ENCODE measurements at places on chromosomes 5 and 9.

DNA sequence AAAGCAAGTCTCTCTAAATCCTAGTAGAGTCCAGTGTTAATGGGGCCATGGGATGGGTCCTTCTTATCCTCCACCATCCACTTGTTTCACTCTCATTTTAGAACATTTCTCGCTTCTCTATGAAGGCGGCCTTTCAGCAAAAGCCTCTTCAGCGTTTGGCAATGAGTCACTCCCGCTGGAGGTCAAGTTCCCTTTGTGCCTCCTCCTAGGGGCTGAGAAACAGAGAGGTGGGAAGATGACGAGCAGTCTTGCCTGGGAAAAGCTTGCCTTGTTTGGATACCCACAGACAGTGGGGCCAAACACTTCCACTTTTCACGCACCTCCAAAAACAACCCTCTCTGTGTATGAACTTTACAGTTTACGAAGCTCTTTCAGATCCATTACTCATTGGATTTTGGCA, 168.8 kb downstream of the GABBR2 start:
- DNase-seq, result no peak

DNA sequence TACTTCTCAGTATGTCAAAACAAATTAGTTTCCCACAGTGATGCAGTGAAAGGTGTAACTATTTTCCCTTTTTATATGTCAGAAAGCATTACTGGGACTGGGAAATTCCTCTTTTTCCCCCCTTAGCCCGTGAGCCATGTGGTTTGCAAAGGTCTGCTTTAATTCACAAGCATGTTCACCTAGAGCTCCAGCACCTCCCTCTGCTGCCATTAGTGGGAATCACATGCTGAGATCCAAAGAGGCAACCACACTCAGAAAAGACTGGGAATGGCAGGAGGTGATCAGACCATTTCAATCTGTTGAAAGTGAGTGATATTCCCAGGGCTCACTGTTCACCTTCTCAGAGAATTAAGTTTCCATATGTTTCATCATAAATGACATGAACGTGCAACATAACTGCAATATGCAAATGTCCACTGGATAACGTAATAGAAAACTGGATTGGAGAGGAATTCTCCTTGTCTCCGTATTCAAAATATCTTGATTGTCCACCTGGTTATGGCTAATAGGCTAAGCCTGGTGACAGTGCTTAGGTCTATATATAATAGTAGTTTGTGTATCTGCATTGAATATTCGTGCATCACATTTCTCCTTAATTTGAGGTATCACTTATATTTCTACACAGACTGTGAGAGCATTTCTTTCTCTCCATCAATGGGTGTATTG, 703.5 kb upstream of the WWC1 start:
- DNase-seq, result no peak

GRCh38 chr9:1404940-1405339, 354.8 kb downstream of the DMRT2 start:
- DNase-seq, result no peak

GRCh38 chr9:4079906-4080305, 220.0 kb downstream of the GLIS3 start:
- DNase-seq, result no peak

DNA sequence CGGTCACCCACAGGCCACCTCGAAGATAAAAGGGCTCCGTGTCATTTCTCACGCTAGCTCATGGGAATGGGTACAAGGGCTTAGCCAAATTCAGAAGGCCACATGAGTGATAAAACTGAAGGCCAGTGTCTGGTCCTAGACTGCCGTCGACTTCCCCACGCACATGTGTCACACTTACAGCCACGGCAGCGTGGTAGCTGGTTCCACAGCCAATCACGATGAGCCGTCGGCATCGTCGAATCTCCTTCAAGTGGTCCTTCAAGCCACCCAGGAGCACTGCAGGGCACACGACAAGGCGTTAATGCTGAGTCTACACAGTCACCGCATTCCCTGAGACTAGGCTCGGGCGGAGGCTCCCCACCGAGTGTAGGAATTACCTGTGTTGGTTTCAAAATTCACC, 24.7 kb upstream of the MAPK9 start:
- DNase-seq, result no peak

- no peak for DNase-seq
These were observed 473.1 kb downstream of the NR2F1-AS1 start for GRCh38 chr5:93107805-93108520.

- peak; percentile 38 for DNase-seq
These were observed 61.3 kb downstream of the RAPGEF1 start for GRCh38 chr9:131678499-131679111.

GRCh38 chr5:109347252-109347888, 62.4 kb downstream of the PJA2 start:
- DNase-seq, result peak; percentile 2

- DNase-seq, result no peak
These were observed 4.4 kb upstream of the SPTLC1 start for GRCh38 chr9:92119586-92119985.

DNA sequence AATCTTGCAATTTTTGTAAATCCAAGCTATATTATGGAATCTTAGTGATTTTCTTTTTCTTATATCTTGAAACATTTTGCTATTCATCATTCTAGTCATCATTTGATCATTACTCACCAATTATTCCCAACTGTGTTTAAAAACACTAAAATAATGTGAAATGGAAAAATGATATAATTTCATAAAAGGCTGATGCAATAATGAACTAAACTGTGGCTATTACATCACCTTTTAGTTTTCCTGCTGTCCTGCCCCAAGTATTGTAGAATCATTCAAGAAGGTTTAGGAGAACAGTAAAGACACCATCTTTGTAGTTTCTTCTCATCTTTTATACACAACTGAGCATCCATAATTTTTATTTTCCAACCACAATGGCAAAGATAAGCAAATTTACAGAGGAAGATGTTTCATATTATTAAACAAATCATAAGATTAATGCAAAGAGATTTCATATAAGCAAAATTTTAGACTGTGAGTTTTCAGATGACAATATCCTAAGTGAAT, 431.0 kb upstream of the SLC30A5 start:
- DNase-seq, result no peak

DNA sequence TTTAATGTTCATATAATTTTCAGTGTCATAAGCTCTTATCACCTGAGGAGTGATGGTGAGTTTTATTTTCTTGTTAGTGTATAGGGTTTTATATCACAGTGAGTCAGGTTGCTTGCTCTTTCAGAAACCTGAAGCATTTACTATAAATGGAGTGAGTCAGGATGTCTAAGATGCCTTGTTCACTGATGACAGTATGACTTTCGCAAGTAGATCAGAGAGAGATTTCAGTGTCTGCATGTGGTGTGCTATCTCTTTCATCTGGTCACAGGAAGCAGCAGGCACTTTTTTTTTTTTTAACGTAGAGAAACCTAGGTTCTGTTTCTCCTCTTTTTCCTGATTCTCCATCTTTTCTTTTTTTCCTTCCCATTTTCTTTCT, 237.1 kb downstream of the DMRTA1 start:
- DNase-seq, result no peak

DNA sequence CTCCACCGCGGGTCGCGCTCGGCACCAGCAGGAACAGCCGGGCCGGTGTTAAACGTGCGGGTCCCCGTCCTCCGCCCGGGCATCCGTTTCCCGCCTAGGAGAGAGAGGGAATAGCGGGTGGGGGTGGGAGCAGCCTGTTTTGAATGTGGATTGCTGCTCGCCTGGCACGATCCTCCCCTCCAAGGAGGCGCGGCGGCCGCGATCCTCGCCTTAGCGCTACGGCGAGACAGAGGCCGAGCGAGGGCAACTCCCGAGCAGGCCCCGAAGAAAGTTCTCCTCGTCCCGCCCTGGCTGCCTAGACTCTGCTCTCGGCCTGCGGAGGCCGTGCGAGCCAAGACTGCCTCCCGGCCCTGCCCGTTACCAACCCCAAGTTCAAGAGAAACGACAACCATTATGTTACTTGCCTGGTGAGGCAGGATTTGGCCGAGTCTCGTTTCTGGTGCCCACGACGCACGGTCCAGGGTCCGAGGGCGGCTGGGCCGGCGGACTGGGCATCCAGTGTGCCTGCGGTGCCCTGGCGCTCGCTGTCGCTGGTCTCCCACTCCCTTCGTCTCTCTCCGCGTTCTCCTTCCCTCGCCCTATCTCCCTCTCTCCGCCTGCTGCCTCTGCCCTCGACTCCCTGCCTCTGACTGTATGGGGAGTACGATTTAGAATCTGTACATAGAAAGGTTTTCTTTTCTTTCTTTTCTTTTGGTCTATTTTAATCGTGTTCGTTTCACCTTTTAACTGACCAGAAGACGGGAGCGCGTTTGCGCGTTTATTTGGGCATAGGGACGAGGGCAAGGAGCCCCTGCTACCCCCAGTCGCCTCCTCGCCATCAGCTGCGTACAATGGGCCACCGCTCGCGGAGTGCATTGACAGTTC, 724 bp downstream of the NR2F1-AS1 start:
- DNase-seq, result no peak

GRCh38 chr9:97445119-97445701, 33.3 kb downstream of the TDRD7 start:
- no peak for DNase-seq

DNA sequence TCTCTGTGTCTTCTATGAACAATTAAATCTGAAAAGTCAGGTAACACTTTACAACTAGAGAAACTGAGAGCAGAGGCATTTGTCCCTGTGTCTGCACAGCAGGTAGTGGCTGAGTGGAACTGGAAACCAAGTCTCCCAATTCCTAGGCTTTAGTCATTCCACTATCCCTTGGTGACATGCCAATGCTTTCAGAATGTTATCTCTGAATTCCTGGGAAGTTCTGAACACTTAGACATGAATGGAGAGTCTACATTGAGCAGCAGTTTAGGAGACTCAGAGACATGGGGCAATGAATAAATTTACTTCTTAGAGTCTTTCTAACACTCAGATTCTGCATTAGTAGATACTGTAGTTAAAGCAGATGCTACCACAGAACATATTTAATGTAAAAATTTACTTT, 94.8 kb upstream of the APC start:
- no peak for DNase-seq

- no peak for DNase-seq
These were observed 24.0 kb downstream of the NNT start for GRCh38 chr5:43627028-43627427.

GRCh38 chr5:148905541-148905940, 79.1 kb downstream of the ADRB2 start:
- DNase-seq, result no peak

GRCh38 chr5:172559004-172559932, 81.8 kb upstream of the NEURL1B start:
- no peak for DNase-seq

DNA sequence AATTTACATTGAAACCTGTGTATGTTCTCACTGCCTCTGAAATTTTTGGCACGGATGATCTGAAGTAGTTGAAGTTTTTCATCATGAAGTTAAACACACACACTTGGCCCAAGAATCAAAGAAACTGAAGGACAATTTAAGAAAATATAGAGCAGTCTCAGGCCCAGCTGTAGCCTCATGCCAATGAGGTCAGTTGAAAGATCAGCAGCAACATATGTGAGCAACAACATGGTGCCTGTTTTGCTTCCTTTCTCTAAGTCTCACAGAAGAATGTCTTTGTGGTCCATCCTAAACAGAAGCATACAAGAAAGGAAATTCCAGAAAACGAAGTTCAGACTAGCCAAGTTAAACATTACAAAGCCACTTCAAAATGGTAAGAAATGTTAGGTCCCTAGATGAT, 1737.2 kb downstream of the MAT2B start:
- DNase-seq, result no peak

GRCh38 chr5:154215571-154216325, 25.2 kb downstream of the GALNT10 start:
- no peak for DNase-seq

GRCh38 chr9:97830884-97831829, 21.9 kb upstream of the FOXE1 start:
- no peak for DNase-seq

- no peak for DNase-seq
These were observed 242.9 kb upstream of the FTMT start for GRCh38 chr5:121608826-121609225.

- peak; percentile 87 for DNase-seq
These were observed at the start of gene SREK1 for GRCh38 chr5:66144074-66144833. Gene SREK1 (plus strand): TSS chr5:66144300. CDS start chr5:66144377, 77 bp downstream.

GRCh38 chr5:10195301-10195700, 54.4 kb downstream of the ATPSCKMT start:
- no peak for DNase-seq

DNA sequence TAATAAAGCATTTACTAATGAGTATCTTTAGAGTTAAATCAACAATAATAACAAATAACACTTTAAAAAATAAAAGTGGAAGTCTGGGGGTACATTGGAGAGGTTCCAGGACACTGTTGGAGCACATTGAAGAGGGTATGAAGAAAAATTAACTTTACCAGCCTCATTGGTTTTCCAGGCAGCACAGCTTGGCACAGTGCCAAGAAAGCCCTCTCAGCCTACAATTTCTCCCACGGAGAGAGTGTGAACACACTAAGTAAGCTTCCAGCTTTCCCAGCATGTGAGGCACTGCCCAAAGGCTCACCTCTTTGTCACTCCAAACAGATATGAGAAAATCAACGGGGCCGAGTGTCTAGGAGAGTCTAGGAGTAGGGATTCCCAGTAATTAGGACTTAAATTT, 1912.8 kb upstream of the NUDT12 start:
- DNase-seq, result no peak

- DNase-seq, result no peak
These were observed 380.0 kb downstream of the ANXA1 start for GRCh38 chr9:73531658-73532057.

DNA sequence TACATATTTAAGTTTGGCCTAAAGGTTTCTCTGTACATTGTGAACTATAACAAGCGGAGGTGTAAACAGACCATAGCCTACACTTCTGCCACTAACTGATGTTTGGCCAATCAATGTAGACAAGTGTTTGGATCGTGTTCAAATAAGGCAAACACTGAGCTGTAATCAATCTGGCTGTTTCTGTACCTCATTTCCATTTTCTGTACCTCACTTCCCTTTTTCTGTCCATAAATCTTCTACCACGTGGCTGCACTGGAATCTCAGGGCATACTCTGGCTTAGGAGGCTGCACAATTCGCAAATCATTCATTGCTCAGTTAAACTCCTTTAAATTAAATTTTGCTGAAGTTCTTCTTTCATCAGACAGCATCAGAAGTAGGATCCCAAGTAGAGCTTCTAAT, 140.9 kb downstream of the SLC25A46 start:
- DNase-seq, result no peak

DNA sequence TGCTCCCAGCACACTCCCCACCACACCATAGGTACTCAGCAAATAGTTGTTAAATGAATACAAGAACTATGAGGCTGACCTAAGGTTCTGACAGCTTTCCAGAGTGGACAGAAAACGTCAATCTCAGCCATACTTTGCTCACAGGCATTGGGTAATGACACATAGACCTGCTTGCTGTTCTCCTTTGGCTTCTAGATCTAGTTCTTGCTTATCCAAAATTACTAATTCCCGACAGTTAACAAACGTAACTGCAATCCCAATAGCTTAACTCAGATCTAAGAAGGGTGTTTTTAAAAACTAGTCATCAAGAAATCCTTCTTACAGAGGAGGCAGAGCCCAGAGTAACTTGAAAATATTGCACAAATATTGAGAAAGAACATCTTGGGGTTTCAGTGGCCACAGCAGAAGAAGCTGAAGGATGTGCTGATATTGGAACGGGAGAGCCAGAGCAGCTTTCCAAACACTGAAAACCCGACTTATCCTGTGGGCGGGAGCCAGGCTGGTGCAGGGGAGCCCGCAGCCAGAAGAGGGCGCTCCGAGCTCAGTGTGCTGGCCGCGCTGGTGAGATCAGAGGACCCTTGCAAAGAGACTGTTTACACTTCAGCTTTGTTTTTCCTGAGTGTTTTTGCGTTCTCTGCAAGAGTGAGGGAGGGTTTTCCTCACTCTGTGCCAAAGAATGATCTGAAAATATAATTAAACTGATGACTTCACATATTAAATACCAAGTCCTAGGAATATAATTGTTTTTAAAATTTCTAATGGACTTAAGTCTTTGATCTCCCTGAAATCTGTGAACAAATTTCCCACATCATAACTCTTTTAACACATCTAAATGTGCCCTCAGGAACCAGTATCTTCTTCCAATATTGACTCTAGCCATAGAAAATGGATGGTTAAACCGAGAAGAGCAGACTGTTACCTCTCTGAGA, 30.3 kb downstream of the FGF1 start:
- peak; percentile 38 for DNase-seq
